Aorta (tissue), 5 donors: ENCODE measurements at places on chromosomes 5 and 9.
A peak's percentile ranks its signal among the peaks of the same experiment; 100 is the strongest.

- no peak overlapping the region for H3K27ac ChIP-seq
- H3K36me3 ChIP-seq: no peaks in the 10 kb centered on the region
- no peaks in the 10 kb centered on the region for H3K4me1 ChIP-seq
- no peaks in the 10 kb centered on the region for H3K27me3 ChIP-seq
- no peak overlapping the region for H3K4me3 ChIP-seq
- DNase-seq: no peak
Observed at GRCh38 chr5:2091921-2092320, 209.2 kb upstream of the IRX4 start.

- no peaks in the 10 kb centered on the region for H3K4me1 ChIP-seq
- no peak overlapping the region for H3K27ac ChIP-seq
- no peaks in the 10 kb centered on the region for H3K27me3 ChIP-seq
- peaks cover 7% of the 10 kb centered on the region for H3K36me3 ChIP-seq
- no peak overlapping the region for H3K4me3 ChIP-seq
- no peak for DNase-seq
Observed at GRCh38 chr5:149618581-149619248, 37.4 kb downstream of the ARHGEF37 start.

- no peak for DNase-seq
- no peaks in the 10 kb centered on the region for H3K27me3 ChIP-seq
- H3K36me3 ChIP-seq: no peaks in the 10 kb centered on the region
- H3K4me3 ChIP-seq: no peak overlapping the region
- no peak overlapping the region for H3K27ac ChIP-seq
Observed at GRCh38 chr5:53357439-53357838, 123.0 kb upstream of the FST start.

DNA sequence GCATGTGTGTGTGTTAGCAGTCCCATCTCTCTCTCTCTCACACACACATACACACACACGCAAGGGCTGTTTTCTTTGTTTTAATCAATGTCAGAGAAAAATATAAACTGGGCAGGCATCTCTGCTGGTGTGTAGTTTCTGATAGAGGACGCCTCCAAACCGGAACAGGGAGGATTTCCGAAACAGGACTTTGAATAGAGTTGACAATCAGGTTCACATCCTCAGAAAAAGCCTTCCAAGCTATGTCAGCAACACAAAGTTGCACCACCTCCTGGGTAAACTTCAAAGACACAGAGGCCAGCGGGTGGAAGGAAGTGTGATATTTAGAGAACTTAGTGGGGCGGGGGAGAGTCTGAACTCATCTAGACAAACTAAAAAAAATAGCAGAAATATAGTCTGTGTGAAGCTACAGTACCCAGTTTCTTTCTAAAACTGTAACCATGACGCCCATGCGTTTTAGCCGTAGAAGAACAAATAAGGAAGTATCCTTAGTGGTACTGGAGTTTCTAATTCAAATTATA lies 1.2 kb downstream of the ST8SIA4 start:
- no peak overlapping the region for H3K27ac ChIP-seq
- peak; percentile 48 for DNase-seq
- H3K36me3 ChIP-seq: no peaks in the 10 kb centered on the region
- H3K4me1 ChIP-seq: peaks cover 3% of the 10 kb centered on the region
- H3K4me3 ChIP-seq: peak overlapping the region; percentile 32

DNA sequence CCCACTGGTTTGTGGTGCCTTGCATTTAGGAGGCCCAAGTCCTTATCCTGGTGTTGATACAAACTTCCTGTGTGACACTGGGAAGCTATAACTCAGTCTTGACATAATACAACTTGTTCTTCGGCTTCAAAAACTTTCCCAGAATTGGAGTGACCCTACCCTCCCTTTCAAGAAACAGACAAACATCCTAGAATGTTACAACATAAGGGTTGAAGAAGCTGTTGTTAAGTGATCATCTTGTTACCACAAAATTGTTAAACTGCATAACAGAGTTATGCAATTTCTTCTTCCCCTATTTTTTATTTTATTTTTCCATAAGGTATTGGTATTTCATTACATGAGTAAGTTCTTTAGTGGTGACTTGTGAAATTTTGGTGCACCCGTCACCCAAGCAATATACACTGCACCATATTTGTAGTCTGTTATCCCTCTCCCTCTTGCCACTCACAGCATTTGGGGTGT lies 21.3 kb downstream of the TLR4 start:
- peaks cover 7% of the 10 kb centered on the region for H3K4me1 ChIP-seq
- no peaks in the 10 kb centered on the region for H3K27me3 ChIP-seq

DNA sequence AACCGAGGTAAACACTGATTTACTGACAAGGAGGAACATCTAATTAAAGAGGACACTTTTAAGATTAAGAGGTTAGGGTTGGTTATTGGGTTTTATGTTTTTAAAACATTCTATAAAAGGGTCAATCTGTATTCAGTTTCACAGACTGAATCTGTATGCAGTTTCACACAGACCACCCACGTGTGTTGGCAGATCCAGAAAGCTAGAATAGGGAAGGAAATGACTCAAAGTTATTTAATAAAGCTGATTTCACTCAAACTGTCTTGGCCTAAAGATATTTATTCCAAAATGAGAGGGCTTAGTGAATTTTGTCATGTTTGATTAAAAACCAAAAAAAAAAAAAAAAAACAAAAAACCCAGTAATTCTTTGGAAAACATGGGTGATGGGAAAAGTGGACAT lies 140.2 kb downstream of the SLC24A2 start:
- no peaks in the 10 kb centered on the region for H3K27me3 ChIP-seq
- H3K4me1 ChIP-seq: no peaks in the 10 kb centered on the region
- no peak overlapping the region for H3K27ac ChIP-seq
- DNase-seq: no peak
- no peaks in the 10 kb centered on the region for H3K36me3 ChIP-seq
- H3K4me3 ChIP-seq: no peak overlapping the region

DNA sequence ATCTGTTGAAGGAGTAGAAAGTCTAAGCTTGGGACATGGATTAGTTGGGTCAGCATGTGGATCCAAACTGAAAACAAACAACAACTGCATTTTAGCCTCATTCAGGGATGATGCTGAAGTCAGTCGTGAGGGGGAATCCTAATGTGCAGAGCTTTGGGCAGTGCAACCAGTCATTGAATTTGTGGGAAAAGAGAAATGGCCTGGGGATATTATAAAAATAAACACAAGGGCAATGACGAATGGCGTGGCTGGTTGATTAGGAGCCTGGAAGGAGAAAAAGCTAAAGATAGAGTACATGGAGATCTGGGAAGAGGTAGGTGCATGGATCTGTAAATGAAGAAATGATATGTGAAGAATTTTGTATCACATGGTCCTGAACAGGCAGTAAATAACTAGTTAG lies 477.6 kb downstream of the TLE1 start:
- no peak for DNase-seq
- H3K4me3 ChIP-seq: no peak overlapping the region
- H3K36me3 ChIP-seq: no peaks in the 10 kb centered on the region
- no peaks in the 10 kb centered on the region for H3K27me3 ChIP-seq

DNA sequence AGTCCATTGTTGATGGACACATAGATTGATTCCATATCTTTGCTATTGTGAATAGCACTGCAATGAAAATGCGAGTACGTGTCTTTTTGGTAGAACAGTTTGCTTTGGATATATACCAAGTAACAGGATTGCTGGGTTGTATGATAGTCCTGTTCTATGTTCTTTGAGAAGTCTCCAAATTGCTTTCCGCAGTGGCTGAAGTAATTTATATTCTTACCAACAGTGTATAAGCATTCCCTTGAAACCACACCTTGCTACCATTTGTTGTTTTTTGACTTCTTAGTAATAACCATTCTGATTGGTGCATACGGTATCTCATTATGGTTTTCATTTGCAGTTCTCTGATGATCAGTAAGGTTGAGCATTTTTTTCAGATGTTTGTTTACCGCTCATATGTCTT lies 792.9 kb downstream of the PTPRD start:
- H3K4me1 ChIP-seq: no peaks in the 10 kb centered on the region
- no peaks in the 10 kb centered on the region for H3K36me3 ChIP-seq
- no peaks in the 10 kb centered on the region for H3K27me3 ChIP-seq

GRCh38 chr5:368183-369084 lies 46.9 kb downstream of the AHRR start:
- peak; percentile 73 for DNase-seq
- no peak overlapping the region for H3K27ac ChIP-seq
- no peaks in the 10 kb centered on the region for H3K27me3 ChIP-seq
- H3K4me3 ChIP-seq: no peak overlapping the region

DNA sequence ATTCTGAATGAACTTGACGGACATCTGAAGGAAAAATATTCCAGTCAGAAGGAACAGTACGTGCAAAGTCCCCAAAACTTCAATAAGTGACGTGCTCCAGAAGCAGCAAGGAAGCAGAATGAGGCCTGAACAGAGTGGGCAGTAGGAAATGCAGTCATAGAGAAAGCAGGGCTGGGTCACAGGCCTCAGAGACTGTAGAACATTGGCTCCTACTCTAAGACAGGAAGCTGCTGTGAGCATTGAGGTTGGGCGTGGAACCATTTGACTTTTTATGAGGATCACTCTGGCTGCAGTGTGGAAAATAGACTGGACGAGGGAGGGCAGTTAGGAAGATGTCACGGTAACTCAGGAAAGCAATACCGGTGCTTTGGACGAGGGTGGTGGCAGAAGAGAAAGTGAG lies 64.0 kb downstream of the DOCK8 start:
- no peaks in the 10 kb centered on the region for H3K27me3 ChIP-seq
- H3K27ac ChIP-seq: no peak overlapping the region
- no peaks in the 10 kb centered on the region for H3K4me1 ChIP-seq

GRCh38 chr5:151374539-151374938 lies 27.2 kb upstream of the SLC36A2 start:
- no peak overlapping the region for H3K4me3 ChIP-seq
- no peaks in the 10 kb centered on the region for H3K36me3 ChIP-seq
- no peak overlapping the region for H3K27ac ChIP-seq
- no peak for DNase-seq

GRCh38 chr5:141519605-141520565 lies 31.0 kb downstream of the PCDHGC5 start:
- no peak overlapping the region for H3K4me3 ChIP-seq
- no peak overlapping the region for H3K27ac ChIP-seq
- DNase-seq: no peak
- no peaks in the 10 kb centered on the region for H3K4me1 ChIP-seq

DNA sequence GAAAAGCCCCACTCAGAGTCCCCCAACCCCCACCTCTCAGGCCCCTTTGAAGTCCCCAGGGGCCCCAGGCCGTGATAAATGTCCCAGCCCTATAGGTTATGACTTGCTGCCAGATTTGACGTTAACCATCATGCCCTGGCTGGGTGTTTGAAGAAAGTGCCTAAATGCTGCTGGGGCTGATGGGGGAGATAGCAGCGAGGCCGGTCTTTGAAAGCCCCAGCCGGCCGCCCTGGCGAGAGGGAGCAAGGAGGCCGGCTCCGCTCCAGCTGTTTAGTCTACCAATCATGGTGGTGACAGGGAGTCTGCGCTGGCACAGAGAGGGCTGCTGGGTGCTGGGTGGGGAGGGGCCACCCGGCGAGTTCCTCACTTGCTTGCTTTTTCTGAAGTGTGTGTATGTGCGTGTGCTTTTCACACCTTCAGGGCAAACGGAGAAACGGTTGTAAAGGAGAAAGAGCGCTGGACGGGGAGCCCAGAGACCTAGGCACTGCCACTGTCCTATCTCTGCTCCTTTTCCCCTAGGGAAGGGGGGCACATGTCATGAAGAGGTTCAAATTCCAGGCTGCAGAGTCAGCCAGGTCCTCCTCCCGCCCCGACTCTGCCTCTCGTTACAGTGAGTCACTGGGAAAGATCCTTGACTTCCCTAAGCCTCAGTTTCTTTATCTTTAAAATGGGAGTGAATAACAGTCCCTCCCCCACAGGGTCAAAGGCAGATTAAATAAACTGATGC lies 126.1 kb upstream of the HAND1 start:
- peak; percentile 56 for DNase-seq
- H3K4me1 ChIP-seq: no peaks in the 10 kb centered on the region
- no peak overlapping the region for H3K4me3 ChIP-seq
- no peak overlapping the region for H3K27ac ChIP-seq
- H3K36me3 ChIP-seq: no peaks in the 10 kb centered on the region

GRCh38 chr9:71146511-71146910 lies 25.1 kb upstream of the TRPM3 start:
- H3K4me3 ChIP-seq: no peak overlapping the region
- no peak for DNase-seq
- H3K4me1 ChIP-seq: peaks cover 2% of the 10 kb centered on the region
- no peaks in the 10 kb centered on the region for H3K36me3 ChIP-seq
- H3K27me3 ChIP-seq: no peaks in the 10 kb centered on the region

GRCh38 chr9:126528111-126528510 lies 85.6 kb upstream of the LMX1B start:
- no peaks in the 10 kb centered on the region for H3K27me3 ChIP-seq
- H3K4me1 ChIP-seq: no peaks in the 10 kb centered on the region
- H3K27ac ChIP-seq: no peak overlapping the region
- peak; percentile 64 for DNase-seq

DNA sequence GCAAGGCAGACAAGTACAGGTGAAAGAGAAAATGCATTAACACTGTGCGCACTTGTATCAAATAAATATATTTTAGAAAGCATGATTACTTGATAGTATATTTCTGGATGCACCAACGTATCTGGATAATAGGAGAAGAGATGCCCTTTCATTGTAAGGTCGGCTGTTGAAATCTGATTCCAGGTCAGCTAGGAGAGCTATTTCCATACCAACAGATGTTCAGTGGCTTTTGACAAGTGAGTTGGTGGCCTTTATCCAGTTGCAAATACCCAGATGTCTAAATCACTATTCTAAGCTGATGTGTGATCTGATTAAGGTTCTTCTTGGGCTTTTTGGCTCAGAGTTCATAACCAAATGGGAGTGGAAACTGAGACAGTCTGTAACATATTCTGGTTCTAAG lies 128.2 kb upstream of the TBCA start:
- DNase-seq: no peak
- no peaks in the 10 kb centered on the region for H3K27me3 ChIP-seq
- no peak overlapping the region for H3K27ac ChIP-seq
- H3K36me3 ChIP-seq: no peaks in the 10 kb centered on the region
- H3K4me1 ChIP-seq: no peaks in the 10 kb centered on the region

GRCh38 chr5:106873568-106873967 lies 797.2 kb downstream of the EFNA5 start:
- no peaks in the 10 kb centered on the region for H3K27me3 ChIP-seq
- H3K4me3 ChIP-seq: no peak overlapping the region
- H3K27ac ChIP-seq: no peak overlapping the region
- H3K4me1 ChIP-seq: no peaks in the 10 kb centered on the region

DNA sequence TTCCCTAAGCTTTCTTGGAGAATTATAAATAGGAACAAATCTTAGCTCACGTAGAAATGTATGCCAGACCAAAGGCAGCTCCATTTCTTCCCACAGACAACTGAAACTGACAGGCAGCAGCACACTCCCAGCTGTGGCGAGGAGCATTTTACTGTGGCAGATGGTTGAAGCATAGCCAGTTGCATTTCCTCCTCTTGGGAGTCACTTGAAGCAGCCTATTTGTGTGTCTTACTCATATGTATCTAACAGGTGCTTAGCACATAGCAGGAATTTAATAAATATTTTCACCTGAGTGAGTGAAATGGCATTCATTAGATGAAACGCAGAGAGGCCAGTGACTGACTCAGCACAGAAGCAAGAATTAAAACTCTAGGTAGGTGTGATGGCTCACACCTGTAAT lies 12.3 kb upstream of the MTMR12 start:
- H3K27me3 ChIP-seq: no peaks in the 10 kb centered on the region
- no peaks in the 10 kb centered on the region for H3K4me1 ChIP-seq
- H3K36me3 ChIP-seq: no peaks in the 10 kb centered on the region
- no peak overlapping the region for H3K4me3 ChIP-seq
